Stimulated activated CD4-positive, alpha-beta T cell treated with anti-CD3 and anti-CD28 coated beads, TNF-alpha, amount 100 ng/mL, for 48 hours (primary cell): ENCODE measurements at places on chromosomes 1 and 21.

GRCh38 chr1:195898924-195899323 is 709.3 kb downstream of the KCNT2 start:
- DNase-seq: no peak

- no peak for DNase-seq
Observed at GRCh38 chr1:84297546-84298244, 3.8 kb upstream of the SAMD13 start.

- no peak for DNase-seq
Observed at GRCh38 chr1:107777664-107778047, 187.3 kb downstream of the VAV3 start.

- DNase-seq: no peak
Observed at GRCh38 chr21:41750532-41751151, 16.2 kb downstream of the RIPK4 start.

GRCh38 chr1:47405697-47406096 is 10.4 kb upstream of the FOXE3 start:
- no peak for DNase-seq

- DNase-seq: no peak
Observed at GRCh38 chr1:181662606-181663005, 179.3 kb downstream of the CACNA1E start.

DNA sequence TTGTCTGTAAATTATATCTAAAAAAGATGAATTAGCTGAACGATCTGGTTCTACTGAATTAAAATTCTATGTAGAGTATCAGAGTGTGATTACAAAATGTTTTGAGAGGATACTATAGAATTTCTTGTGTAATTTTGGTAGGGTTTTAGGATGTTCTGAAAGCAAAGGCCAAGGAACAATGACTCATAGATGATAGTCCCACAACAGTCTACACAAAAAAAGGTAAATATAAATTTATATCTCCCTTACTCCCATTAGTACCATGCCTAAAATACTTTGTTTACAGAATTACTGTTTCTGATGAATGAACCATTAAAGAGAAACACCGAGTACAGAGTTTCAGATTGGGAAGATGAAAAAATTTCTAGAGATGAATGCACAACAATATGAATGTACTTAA is 9.5 kb downstream of the EDEM3 start:
- DNase-seq: no peak

- DNase-seq: no peak
Observed at GRCh38 chr1:14970115-14970798, 183.3 kb upstream of the TMEM51 start.

DNA sequence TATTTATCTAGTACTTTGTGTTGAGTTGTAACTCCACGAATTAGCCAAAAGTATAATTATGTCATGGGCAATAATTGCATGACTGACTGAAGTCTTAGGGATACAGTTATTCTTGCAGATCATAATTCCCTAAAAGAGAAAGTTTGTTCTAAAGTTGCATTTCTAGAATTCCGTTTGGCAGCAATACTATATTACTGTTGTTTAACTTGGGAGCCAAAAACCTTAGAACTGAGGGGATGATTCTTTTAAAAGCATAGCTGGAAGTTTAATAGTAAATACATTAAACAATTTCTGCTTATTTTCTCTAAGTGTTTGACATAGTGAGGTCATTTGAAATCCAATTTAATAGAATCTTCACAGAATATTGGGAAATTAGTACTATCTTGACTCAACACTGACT is 356.4 kb upstream of the ADAMTS5 start:
- no peak for DNase-seq

- DNase-seq: no peak
Observed at GRCh38 chr1:27398405-27399149, 6.2 kb downstream of the GPR3 start.
